Hematopoietic multipotent progenitor cell treated with erythropoietin and hydrocortisone succinate and interleukin-3 and kit ligand, for 17 days (in vitro differentiated cells): ENCODE measurements at places on chromosomes 6 and 20.

GRCh38 chr6:28648035-28648877 is 122.6 kb downstream of the GPX5 start:
- DNase-seq = no peak

GRCh38 chr20:43863330-43863729 is 51.3 kb upstream of the TOX2 start:
- DNase-seq = no peak

- no peak for DNase-seq
Observed at GRCh38 chr6:134550604-134551003, 232.7 kb upstream of the SGK1 start.

DNA sequence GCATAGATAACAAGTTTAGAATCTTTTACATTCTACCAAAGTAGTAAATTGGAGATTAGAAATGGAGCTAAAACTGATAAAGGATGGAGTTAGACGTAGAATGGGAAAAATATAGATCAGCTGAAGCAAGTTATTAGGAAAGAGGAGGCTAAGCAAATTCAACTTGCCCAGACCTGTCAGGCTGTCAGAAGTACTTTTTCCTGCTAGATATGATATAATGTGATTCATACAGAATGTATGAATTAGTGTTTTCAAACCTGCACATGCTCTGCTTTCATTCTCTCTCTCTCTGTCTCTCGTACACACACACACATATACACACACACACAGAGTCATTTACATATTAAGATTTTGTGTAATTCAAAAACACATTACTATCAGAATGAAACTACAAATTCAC is 133.2 kb upstream of the HDGFL1 start:
- no peak for DNase-seq

DNA sequence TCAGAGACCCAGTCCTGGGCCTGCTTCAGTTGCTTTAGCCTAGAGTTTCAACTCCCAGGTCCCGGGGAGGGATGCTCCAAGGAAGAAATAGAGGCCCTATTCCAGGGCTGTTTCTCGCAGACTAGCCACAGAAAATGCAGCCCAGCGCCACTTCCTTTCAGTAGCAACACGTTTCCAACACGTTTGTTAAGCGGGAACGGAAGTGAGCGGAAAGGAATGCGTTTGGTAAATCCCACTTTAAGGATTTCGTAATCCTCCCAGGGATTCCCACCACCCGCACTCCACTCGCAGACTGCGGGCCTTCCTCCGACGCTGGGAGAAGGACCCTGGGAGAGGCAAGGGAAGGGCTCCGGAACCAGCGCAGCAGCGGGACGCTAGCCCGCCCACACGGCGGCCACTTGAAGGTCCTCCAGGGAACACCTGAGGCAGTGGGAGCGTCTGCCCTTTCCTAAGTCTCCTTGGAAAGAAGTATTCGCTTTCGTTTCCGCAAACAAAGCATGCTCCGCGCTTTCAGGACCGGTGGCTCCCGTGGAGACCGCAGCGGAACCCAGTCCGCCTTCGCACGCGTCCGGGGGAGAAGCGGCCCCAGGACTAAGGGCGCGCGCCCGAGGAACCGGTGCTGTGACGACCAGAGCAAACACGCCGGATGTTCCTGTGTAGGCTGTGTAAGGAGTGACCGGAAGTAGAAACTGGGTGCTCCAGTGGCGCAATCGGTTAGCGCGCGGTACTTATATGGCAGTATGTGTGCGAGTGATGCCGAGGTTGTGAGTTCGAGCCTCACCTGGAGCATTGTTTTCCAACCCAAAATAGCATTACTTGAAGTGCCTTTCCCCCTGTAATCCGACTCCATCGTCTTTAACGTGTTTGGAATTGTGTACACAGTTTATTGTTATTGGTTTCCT is 227.6 kb upstream of the PRSS16 start:
- no peak for DNase-seq

GRCh38 chr6:20159781-20160540 is 52.3 kb downstream of the MBOAT1 start:
- no peak for DNase-seq

DNA sequence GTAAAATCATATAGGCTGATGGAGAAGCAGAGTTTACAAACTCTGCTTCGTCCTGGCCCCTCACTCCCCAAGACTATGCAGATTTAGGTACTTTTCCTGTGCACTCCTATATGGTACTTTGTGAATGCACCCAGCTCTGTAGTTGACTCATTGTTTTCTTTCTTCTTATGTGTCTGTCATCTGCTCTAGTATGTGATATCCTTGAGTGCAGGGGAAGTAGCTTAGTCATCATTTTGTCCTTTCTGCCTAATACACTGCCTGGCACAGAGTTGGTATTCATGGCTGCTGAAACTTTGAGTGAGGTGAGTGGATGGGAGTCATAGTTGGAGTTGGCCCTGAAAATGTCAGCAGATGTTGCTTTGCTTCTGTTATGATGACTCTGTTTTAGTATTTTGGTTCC is 222.6 kb downstream of the RNF144B start:
- DNase-seq = no peak

DNA sequence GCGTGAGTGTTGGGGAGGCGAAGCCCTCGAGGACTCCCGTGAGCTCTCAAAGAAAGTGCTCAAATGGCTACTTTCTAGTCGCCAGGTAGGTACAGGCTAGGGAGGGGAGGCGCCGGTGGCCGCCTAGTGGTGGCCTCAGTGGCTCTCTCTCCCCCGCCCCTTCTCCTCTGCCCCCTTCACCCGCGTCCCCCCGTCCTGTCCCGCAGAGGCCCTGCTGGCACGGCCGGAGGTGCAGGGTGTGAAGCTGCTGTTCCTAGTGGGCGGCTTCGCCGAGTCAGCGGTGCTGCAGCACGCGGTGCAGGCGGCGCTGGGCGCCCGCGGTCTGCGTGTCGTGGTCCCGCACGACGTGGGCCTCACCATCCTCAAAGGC is 16.3 kb downstream of the ADISSP start:
- DNase-seq = no peak

DNA sequence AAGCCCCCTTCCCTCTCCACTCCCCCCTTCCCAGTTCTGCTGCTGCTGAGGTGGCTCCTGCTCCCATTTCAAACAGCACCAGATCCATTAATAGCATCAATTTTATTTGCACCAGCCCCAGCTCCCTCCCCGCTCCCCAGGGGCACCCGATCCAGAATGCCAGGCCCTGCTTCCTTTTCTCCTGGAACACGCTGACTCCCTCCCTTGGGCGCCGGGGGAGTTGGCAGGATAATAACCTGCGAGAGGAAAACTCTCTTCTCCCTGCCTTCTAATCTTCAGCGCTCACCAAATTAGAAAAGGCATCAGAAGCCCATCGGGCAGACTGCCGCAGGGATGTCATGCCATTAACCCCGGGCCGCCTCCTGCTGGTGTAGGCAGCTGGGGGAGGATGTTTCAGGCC is 77.8 kb downstream of the NCR2 start:
- no peak for DNase-seq

DNA sequence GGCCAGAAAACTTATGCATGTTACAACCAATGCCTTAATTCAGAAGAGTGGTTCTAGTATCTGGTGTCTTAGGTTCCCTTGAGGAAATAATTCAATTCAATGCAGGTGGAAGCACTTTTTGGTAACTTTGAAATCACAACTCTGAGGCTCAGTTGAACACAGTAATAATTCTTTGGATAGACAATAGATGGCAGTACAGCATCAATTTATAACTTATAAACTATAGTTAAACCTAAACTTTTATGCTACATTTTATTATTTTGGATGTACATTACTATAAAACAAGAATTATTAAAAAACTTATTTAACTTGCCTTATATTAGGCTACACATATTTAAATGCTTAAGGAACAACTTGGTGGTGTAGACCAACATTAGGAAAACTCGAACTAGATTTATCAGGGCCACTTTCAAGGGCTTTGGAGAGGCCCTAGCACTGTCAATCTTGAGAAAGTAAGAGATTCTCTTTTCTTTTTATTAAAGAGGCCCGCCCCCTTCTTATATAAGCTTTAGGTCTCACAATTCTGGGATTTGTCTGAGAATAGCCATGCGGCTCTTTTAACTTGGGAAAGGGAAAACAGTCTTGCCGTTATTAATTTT is 85.9 kb downstream of the CRYBG1 start:
- DNase-seq = peak; percentile 8

DNA sequence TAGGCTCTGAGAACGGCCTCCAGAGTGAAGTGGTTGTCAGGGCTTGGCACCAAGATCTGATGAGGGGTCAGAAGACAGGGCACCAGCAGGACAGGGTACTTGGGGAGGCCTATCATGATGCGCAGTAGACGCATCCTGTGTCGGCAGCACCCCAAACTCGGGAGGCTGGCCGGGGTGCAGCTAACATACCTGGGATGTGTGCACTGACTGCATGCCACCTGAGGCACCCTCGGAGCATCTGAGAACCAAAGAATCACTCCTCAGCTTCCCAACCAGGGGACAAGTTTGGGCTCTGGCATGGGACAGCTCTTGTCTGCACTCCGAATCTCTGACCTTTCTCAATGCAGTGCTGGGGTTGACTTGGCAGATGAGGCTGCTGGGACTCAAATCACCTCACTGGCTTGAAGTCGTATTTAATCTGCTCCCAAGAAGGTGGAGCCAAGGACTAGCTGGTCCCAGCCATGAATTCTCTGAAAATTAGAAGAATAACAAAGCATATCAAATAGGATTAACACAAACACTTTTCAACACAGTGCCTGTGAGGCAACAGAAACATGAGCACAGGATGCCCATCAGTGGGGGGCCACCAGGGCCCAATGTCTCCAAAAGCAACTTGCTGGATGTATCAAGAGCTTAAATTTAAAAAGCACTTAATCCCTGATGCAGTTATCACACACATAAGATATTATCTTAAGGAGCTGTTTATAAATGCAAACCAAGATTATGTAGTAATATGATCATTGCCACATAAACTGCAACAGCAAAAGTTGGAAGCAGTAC is 348.8 kb downstream of the PREX1 start:
- no peak for DNase-seq

GRCh38 chr6:137722749-137723272 is 144.2 kb upstream of the TNFAIP3 start:
- no peak for DNase-seq

DNA sequence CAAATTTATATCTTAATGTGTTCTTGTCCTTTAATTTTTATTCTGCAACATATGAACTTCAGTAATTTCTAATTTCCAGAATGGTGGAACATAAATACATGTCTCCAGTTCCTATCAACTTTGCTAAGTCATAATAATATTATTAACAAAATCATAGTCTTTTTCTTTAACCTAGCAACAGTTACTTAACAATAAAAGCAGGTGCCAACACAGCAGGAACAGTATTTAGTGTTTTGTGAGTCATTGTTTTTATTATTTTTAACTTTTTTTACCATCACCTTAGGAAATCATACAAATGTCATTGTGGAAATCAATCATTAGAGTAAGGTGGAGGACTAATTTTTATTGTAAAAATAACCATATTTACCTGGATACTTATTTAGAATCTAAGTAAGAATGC is 133.5 kb downstream of the PLCB1 start:
- DNase-seq = no peak

- no peak for DNase-seq
Observed at GRCh38 chr6:127768745-127769144, 132.1 kb downstream of the THEMIS start.

DNA sequence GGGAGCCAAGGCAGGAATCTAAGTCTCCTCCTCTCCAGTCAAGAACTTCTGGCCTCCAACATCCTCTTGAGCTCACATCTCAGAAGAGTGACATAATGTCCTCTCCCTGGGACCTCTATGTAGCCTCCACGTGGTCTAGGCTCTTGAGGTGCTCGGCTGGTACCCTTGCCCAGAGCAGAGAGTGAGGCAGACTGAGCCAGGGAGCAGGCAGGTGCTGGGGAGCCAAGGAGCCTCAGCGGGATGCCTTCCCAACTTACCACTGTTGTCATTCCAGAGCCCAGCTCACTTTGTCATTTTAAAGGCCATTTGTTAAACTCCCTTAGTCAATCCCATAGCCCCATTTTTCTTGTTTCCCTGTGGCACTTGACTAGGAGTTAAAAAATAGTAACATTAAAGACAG is 52.1 kb upstream of the DUSP22 start:
- no peak for DNase-seq

- DNase-seq = peak; percentile 9
Observed at GRCh38 chr6:143264379-143264778, 186.1 kb downstream of the ADAT2 start.
